ENCODE measurements at places on chromosomes 7 and 10. TPM values are rescaled to one million over a fixed set of nuclear protein-coding genes. Genes with fewer than 3 reads are reported as not detected.
A peak's percentile ranks its signal among the peaks of the same experiment; 100 is the strongest.

The MKX gene
- total RNA-seq, result 4.5 TPM

The ZMYND11 gene
- total RNA-seq, result 79.7 TPM

The SPDYE6 gene
- total RNA-seq, result not detected

The RELN gene
- total RNA-seq, result 3.6 TPM

- no peak overlapping the region for H3K27ac ChIP-seq
- H3K4me3 ChIP-seq, result no peak overlapping the region
- no peak for DNase-seq
- no peaks in the 10 kb centered on the region for H3K36me3 ChIP-seq
- H3K4me1 ChIP-seq, result no peaks in the 10 kb centered on the region
- H3K27me3 ChIP-seq, result no peaks in the 10 kb centered on the region
These were observed 127.3 kb downstream of the ARHGAP22 start for GRCh38 chr10:48477616-48478015.

GRCh38 chr7:9958486-9958885 is 1015.2 kb upstream of the PHF14 start:
- H3K4me3 ChIP-seq, result no peak overlapping the region
- H3K27me3 ChIP-seq, result no peaks in the 10 kb centered on the region
- DNase-seq, result no peak
- H3K4me1 ChIP-seq, result no peaks in the 10 kb centered on the region
- H3K27ac ChIP-seq, result no peak overlapping the region

GRCh38 chr10:63304146-63304545 is 161.6 kb downstream of the JMJD1C start:
- no peak overlapping the region for H3K4me3 ChIP-seq
- DNase-seq, result no peak
- no peak overlapping the region for H3K27ac ChIP-seq
- no peaks in the 10 kb centered on the region for H3K27me3 ChIP-seq

GRCh38 chr10:1412531-1413189 is 324.7 kb downstream of the ADARB2 start:
- no peak for DNase-seq
- H3K4me1 ChIP-seq, result no peaks in the 10 kb centered on the region
- no peaks in the 10 kb centered on the region for H3K27me3 ChIP-seq
- H3K36me3 ChIP-seq, result no peaks in the 10 kb centered on the region
- no peak overlapping the region for H3K4me3 ChIP-seq

- H3K4me1 ChIP-seq, result no peaks in the 10 kb centered on the region
- no peaks in the 10 kb centered on the region for H3K36me3 ChIP-seq
- H3K4me3 ChIP-seq, result no peak overlapping the region
- DNase-seq, result no peak
- no peaks in the 10 kb centered on the region for H3K27me3 ChIP-seq
- no peak overlapping the region for H3K27ac ChIP-seq
These were observed 79.8 kb downstream of the EPDR1 start for GRCh38 chr7:38000272-38000671.

GRCh38 chr10:35089611-35090161 is 455 bp downstream of the CUL2 start:
- peak overlapping the region; percentile 85 for H3K4me3 ChIP-seq
- H3K36me3 ChIP-seq, result no peaks in the 10 kb centered on the region
- H3K27me3 ChIP-seq, result no peaks in the 10 kb centered on the region

GRCh38 chr10:82160307-82160706 is 285.3 kb downstream of the NRG3 start:
- no peaks in the 10 kb centered on the region for H3K27me3 ChIP-seq
- H3K4me3 ChIP-seq, result no peak overlapping the region
- no peaks in the 10 kb centered on the region for H3K36me3 ChIP-seq
- DNase-seq, result no peak

- H3K36me3 ChIP-seq, result no peaks in the 10 kb centered on the region
- H3K27ac ChIP-seq, result no peak overlapping the region
- H3K27me3 ChIP-seq, result no peaks in the 10 kb centered on the region
- no peaks in the 10 kb centered on the region for H3K4me1 ChIP-seq
- DNase-seq, result peak; percentile 30
- H3K4me3 ChIP-seq, result no peak overlapping the region
These were observed 46.7 kb downstream of the ADCYAP1R1 start for GRCh38 chr7:31098642-31099360.

DNA sequence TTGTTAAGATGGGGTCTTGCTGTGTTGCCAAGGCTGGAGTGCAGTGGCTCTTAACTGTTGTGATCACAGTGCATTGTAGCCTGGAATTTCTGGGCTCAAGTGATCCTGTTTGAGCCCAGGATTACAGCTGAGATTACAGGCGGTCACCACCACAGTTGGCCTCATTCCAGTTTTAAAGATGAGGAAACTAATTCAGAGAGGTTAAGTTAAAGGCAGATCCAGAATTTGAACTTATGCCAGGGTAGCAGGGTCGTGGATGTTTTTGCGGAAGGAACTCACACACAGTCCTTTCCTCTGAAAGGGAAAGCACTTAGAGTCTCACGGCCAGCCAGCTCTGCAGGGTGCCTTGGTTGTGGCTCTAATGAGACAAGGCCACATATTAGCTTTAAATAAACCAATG is 84.7 kb downstream of the MMRN2 start:
- H3K4me1 ChIP-seq, result peaks cover 3% of the 10 kb centered on the region
- DNase-seq, result no peak
- H3K36me3 ChIP-seq, result no peaks in the 10 kb centered on the region
- no peak overlapping the region for H3K4me3 ChIP-seq
- H3K27me3 ChIP-seq, result no peaks in the 10 kb centered on the region

DNA sequence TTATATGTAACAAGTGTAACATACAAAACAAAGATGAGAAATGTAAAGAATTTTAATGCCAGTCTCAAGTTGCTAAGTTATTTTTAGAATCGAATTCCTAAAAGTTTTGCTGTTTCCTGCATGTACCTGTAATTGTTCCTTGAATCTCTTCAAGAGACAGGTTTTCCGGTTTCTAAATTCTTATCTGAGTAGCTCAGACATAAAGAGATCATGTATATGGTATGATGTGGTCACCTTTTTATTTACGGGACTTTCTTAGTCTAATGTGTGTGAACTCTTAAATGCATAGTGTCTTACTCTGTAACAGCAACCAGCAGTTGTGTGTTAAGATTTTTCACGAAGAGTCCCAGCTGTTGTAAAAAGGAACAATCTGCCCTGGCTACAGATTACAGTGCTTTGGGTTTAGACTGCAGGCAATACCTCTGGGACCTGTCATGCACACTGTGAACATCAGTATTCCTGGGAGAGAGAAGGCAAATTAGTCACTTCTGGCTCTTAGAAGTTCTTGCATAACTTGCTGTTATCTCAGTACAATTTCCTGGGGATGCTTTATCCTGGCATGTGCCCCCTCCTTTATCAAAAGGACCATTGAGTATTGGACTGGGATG is 263.4 kb downstream of the BICC1 start:
- H3K27me3 ChIP-seq, result no peaks in the 10 kb centered on the region
- no peak for DNase-seq
- no peaks in the 10 kb centered on the region for H3K4me1 ChIP-seq
- H3K36me3 ChIP-seq, result no peaks in the 10 kb centered on the region

- H3K27me3 ChIP-seq, result no peaks in the 10 kb centered on the region
- DNase-seq, result no peak
- peaks cover 4% of the 10 kb centered on the region for H3K36me3 ChIP-seq
- no peaks in the 10 kb centered on the region for H3K4me1 ChIP-seq
- peak overlapping the region; percentile 94 for H3K4me3 ChIP-seq
These were observed 1.4 kb downstream of the PPP2R2D start for GRCh38 chr10:131902211-131902610.

- no peak for DNase-seq
- no peak overlapping the region for H3K27ac ChIP-seq
- H3K27me3 ChIP-seq, result no peaks in the 10 kb centered on the region
- H3K4me1 ChIP-seq, result peaks cover 8% of the 10 kb centered on the region
- H3K36me3 ChIP-seq, result no peaks in the 10 kb centered on the region
These were observed 79.6 kb downstream of the HGF start for GRCh38 chr7:81690251-81690650.

- H3K4me3 ChIP-seq, result no peak overlapping the region
- H3K27ac ChIP-seq, result no peak overlapping the region
These were observed 155.1 kb upstream of the TMEM229A start for GRCh38 chr7:124187962-124188361.

DNA sequence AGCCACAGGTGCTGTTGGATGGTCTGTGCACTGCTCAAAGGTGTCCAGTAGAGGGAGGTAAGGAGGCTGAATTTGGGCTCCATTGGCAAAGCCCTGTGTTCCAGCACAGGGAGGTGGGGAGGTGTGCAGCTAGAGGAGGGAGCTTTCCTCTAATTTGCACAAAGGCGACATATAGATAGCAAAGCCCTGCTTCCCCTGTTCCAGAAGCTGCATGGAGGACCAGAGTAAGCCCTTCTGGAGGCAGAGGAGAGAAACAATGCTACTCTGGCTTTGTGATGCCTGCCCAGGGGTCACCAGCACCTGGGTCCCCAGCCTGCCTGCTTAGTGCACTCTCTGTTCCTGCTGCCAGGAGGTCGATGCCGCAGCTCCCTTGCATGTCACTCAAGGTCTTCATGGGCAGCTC is 3.4 kb upstream of the ARHGAP22 start:
- H3K27ac ChIP-seq, result no peak overlapping the region
- H3K36me3 ChIP-seq, result no peaks in the 10 kb centered on the region
- no peaks in the 10 kb centered on the region for H3K4me1 ChIP-seq
- no peak overlapping the region for H3K4me3 ChIP-seq
- H3K27me3 ChIP-seq, result no peaks in the 10 kb centered on the region

Measured in aorta (tissue), 5 donors.